ENCODE measurements at places on chromosomes 6 and 20.

GRCh38 chr6:88840796-88841539 lies 122.5 kb downstream of the RNGTT start:
- DNase-seq, result no peak

- no peak for DNase-seq
Measured at GRCh38 chr6:34544776-34545471, 11.2 kb downstream of the SPDEF start.

DNA sequence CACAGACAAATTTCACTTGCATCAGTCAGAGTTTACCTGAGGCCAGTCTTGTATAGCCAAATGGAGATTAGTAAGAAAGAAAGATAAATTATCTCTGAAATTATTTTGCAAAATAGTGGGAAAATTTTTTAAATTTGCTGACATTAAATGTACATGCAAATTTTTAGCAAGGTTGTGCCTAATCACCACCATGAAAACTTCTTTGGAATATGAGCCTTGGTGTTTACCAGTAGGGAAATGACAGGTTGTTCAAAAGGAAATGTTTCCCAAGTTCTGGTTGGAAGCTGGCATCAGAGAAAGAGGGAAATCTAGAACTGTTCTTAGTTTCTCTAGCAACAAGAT lies 34.4 kb upstream of the LOC128125822 start:
- no peak for DNase-seq

- no peak for DNase-seq
Measured at GRCh38 chr6:1039191-1039590, 272.7 kb upstream of the FOXQ1 start.

GRCh38 chr6:129209355-129209754 lies 326.4 kb downstream of the LAMA2 start:
- DNase-seq, result no peak

DNA sequence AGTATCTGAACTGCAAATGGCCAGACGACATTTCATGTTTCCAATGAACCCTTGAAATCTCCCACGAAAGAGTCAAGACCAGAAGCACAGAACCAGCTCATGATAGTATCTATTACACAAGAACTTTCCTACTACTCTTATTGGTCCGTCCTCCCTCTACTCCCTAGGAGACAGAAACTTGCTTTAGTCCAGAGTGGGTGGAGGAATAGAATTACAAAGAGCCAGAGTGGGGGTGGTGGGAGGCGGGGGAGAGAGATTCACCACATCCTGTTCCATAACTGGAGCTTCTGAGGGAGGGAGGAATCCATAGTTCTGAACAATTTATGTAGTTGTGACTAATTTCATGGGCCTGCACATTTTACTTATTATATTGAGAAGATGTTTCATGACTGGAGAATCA lies 18.5 kb upstream of the WFDC10A start:
- DNase-seq, result no peak

DNA sequence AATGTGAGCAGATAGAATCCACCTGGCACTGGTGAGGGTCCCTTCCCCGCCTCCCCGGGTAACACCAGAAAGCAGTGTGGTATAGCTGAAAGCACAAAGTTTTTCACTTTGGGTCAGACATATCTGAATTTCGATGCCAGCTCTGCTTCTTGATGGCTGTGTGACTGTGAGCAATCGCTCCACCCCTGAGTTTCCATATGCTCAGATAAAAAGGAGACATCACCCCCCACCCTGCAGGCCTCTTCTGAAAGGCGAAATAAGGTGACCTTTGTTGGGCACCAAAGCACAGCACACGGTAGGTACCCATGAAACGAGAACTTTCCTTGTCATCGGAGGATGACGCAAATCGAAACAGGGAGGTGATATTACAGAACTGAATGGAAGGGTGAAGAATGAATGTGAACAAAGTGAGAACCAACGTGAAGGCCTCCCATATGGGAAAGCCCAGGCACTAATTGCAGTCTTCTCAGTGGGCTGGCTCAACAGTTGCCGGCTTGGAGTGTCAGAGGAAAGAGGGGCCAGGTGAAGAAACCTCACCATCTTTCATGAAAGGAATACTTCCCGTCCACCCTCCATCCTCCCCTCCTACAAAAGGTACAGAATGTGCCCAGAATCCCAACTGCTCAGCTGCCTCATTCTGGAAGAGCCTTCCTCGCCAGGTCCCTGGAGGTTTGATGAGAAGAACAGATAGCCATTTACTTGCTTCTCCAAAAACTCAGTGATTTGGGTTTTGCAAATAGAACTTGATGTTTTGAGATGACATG lies 61.8 kb downstream of the NFATC2 start:
- DNase-seq, result no peak

GRCh38 chr6:37236921-37237320 lies 20.7 kb upstream of the TBC1D22B start:
- DNase-seq, result no peak

- no peak for DNase-seq
Measured at GRCh38 chr6:43950051-43950605, 177.1 kb downstream of the MRPL14 start.

GRCh38 chr6:159085396-159085895 lies 40.7 kb upstream of the TAGAP start:
- no peak for DNase-seq

DNA sequence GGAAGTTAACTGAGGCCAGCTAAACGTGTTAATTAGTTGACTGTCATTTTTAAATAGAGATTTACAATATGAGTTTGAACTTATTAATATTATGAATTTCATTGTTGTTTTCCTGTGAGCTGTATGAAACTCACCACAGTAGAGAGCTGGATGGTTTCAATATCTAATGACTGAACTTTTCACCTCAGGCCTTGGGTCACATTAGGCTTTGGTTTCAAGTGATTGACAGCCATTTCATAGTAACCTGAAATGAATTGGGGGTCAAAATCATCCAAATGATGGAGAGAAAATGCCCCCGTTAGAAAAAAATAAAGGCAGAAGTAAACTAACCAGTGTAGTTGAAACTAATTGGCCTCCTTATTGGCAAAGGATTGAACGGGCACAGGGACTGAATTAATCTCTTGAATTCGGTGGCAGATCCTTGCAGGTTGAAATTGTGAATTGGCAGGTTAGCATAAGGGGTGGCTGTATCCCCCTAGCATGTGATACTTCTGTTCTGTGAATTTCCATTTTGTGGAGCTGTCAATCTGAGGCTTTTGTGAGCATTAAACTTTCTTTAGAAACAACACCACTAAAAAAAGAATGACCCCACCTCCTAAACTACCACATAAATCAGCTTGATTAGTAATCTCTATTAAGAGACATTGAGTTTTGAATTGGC lies 155.1 kb upstream of the MMS22L start:
- no peak for DNase-seq

- no peak for DNase-seq
Measured at GRCh38 chr20:55094353-55094861, 619.0 kb downstream of the DOK5 start.

GRCh38 chr20:15317546-15318232 lies 980.3 kb upstream of the FLRT3 start:
- DNase-seq, result no peak

- DNase-seq, result no peak
Measured at GRCh38 chr20:47252879-47253307, 103.6 kb downstream of the ZMYND8 start.

- no peak for DNase-seq
Measured at GRCh38 chr6:30685157-30686008, 1.1 kb downstream of the PPP1R18 start.

GRCh38 chr6:11681770-11682169 lies 96.8 kb downstream of the ADTRP start:
- DNase-seq, result no peak

GRCh38 chr6:167350731-167351655 lies 26.1 kb downstream of the TTLL2 start:
- no peak for DNase-seq

GRCh38 chr20:20271271-20271670 lies 96.6 kb upstream of the INSM1 start:
- no peak for DNase-seq

DNA sequence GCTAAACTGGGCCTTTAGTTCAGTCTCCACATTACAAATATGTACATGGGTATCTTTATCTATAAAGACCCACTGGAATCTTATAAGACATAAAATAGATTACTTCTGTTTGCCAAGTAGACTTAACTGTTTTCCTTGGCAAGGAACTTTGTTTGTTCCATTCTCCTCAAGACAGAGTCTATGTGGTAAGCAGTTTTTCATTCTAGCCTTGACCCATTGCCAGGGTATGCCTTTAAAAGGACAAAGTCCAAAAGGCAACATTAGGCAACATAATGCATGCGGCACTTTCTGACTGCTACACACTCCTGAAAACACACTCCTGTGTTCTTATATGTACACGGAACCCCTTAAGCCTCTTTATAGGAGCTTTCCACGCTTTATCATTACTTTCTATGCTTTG lies 20.4 kb downstream of the VNN1 start:
- DNase-seq, result no peak

GRCh38 chr20:59010995-59011873 lies 4.2 kb upstream of the CTSZ start:
- no peak for DNase-seq

- DNase-seq, result no peak
Measured at GRCh38 chr6:7730001-7730783, 4.3 kb downstream of the BMP6 start.

DNA sequence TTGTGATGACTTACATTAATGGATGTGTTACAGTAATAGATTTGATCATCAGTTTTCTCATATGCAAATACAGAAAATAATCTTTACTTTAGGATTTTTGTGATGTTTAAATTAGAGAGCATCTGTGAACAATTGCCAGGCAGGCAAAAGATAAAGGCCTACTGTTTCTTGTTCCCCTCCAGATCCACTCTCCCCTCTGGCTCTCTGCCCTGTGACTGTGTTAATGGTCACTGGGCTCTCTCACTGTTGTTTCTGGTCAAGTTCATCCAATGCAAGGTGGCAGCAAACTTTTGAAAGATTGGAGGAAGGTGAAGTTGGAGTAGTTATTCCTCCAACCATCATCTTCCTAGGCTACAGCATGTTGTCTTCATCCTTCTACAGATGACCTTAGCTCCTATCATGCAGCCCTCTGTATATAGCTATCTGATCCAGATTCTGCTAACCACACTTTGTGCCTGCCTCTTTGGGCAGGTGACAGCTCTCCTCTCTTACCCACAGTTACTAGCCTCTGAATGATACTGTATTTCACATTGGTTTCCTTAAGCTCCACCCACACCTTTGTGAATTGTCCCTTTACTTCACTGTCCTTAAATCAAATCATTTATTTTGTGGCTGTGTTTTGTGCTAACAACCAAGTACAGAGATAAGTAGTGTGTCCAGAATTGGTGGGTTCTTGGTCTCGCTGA lies 48.9 kb upstream of the ARG1 start:
- no peak for DNase-seq

DNA sequence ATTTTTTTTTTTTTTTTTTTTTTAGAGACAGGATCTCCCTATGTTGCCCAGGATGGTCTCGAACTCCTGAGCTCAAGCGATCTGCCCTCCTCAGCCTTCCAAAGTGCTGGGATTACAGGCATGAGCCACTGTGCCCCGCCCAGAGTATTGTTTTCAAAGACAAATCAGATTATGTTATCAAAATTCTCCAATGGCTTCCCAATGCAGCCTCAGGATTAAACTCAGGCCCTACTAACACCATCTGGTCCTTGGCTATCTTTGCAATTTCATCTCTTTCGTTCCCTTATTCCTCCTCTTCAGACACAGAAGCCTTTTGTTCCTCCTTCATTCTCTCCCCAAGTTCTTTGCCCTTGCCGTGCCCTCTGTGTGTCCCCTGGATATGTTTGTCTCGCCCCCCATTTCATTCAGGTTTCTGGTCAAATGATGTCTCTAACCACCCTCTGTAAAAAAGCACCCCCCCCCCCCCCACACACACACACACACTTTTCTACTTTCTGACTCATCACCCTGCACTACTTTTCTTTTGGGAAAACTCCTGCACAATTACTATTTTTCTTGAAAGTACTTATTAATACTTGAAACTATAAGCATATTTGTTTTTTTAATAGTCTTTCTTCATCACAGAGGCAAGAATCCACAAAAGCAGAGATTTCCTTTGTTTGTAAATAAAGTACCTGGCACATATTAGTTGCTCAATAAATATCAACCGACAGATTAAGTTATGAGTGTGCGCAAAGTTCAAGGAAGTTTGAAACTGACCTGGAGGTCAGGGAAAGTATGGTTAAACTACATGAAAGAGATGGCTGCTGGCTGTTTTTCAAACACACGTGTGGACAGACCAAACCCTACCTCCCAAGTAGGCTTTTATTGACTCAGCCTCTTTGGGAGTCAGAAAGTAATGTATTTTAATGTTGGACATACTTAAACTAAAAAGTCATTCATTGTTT lies 16.7 kb downstream of the BTN1A1 start:
- DNase-seq, result no peak

DNA sequence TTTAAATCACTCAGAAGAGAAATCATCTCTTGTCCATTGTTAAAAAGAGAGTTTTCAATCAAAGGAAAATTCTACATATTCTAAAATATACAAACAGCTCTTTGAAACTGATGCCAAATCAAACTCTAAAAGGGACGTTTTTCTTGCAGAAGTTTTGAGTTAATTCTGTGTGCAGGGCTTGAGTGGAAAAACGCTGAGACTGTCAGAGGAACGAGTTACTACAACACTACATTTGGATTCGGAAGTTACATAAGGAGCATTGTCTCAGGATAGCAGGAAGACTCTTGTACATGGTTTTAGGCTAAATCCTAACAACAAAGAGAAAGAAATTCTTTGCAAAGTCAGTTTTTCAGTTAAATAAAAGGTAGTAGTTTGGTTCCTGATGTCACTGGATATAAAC lies 155.7 kb upstream of the SUPT3H start:
- no peak for DNase-seq

DNA sequence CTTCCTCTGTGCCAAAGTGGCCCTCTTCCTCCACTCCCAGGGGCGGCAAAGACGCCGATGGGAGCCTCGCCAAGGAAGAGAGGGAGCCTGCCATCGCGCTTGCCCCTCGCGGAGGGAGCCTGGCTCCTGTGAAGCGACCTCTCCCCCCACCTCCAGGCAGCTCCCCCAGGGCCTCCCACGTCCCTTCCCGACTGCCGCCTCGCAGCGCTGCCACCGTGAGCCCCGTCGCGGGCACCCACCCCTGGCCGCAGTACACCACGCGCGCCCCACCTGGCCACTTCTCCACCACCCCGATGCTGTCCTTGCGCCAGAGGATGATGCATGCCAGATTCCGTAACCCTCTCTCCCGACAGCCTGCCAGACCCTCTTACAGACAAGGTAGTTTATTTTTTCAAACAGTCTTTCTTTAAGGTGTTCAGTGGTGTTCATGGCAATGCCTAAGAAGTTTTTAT lies 64.9 kb downstream of the FNDC1 start:
- no peak for DNase-seq

DNA sequence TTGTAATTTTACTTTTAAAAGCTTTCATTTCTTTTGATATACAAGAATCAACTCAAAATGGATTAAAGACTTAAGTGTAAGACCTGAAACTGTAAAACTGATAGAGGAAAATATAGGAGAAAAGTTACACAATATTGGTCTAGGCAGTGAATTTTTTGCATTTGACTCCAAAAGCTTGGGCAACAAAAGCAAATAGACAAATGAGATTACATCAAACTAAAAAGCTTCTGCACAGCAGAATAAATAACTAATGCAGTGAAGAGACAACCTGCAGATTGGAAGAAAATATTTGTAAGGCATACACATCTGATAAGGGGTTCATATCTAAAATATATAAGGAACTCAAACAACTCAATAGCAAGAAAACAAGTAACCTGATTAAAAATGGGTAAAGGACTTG lies 3.0 kb downstream of the GABRR1 start:
- no peak for DNase-seq
